ENCODE measurements at places on chromosomes 1 and 21.

DNA sequence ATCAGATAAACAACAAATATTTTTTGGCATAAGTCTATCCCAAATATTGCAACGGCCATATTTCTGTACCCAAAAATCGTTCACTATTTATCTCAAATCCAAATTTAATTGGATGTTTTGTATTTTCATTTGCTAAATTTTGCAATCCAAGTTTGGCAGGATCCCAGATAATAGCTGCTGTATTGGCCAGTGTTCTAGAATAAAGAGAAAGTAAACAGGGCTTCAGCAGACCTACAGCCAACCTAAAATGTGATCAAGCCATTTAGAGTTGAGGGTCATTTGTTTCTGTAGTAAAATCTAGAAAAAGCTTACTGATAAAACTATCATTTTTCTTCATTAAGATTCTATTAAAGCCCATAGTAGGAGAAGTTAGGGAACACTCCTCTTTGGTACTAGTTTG, 506.6 kb upstream of the PTBP2 start:
- DNase-seq = no peak

- DNase-seq = no peak
Observed at GRCh38 chr1:83064589-83065242, 934.2 kb downstream of the TTLL7 start.

GRCh38 chr1:7470904-7471638, 300.0 kb upstream of the VAMP3 start:
- DNase-seq = no peak

- DNase-seq = no peak
Observed at GRCh38 chr1:3795453-3796214, 664 bp downstream of the LRRC47 start.

- DNase-seq = no peak
Observed at GRCh38 chr1:27176323-27176722, 21.4 kb upstream of the SLC9A1 start.

- DNase-seq = no peak
Observed at GRCh38 chr1:218658269-218658668, 313.1 kb downstream of the TGFB2 start.

GRCh38 chr1:194184425-194184824, 998.0 kb upstream of the B3GALT2 start:
- DNase-seq = no peak

DNA sequence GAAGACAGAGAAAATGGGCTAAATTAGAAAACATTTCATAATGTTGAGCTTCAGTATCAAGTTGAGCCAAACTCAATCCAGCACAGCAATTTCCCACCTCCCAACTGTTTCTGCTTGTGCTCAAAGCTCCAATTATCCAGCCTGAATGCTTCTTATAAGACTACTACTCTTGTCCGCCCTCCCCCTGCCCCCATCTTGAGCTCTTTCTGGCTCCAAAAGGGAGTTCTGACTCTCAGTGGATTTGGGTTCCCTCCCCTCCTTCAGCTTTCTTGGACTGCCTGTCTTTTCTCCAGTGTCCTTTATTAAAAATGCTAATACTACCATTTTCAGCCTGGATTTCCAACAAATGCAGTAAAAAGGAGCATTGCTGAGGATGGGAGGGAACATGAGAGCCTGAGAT, 174.8 kb downstream of the ASTN1 start:
- DNase-seq = no peak

DNA sequence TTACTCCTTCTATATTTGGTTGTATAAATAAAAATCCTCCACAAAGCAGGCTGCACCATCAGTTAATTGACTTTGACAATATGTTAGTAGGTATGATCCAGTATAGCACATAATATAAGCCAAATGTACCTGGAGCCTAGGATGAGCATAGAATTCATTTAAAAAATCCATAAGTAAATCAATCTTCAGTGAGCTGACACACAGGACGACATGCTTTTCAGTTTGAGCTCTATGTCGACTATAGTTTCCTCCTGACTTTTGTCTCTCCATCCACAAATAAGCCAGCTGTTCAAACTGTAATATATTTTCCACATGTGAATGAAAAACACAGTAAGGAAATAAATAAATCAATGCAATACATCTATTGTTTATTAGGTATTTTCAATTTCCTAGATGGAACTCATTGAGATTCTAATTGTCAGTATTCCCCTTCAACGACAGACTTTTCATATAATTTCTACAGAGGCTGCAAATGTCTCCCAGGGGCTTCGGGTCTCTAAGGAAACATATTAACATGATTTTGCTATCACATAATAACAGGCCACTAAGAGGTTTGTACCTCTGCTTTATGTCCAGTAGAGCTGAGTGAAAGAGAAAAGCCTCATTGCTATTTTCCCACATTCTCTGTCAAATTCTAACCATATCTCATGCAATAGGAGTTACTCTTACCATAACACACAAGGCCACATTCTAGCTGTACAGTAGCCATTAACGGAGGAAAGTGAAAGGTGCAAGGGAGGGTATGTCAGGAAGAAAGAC, 180.1 kb downstream of the KCNT2 start:
- no peak for DNase-seq

DNA sequence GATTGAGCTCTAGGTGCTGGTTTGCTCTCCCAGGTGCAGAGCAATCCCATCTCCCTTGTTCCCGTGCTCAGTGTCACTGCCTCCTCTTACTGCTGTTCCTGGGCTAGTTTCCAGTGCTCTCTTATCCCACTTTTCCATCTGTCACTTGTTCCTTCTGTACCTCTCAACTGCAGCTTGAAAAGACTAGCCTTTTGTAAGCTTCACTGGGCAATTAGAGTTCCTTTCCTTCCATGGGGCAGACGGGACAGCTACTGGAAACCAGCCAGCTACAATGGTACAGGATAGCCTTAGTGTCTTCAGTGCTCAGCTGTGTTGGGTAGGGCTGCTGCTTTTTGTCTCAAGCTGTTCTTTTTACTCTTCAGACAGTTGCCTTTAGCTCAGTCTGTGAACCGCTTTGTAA, 31.6 kb downstream of the AGT start:
- peak; percentile 56 for DNase-seq

- no peak for DNase-seq
Observed at GRCh38 chr1:174358344-174358743, 89.4 kb upstream of the GPR52 start.

- DNase-seq = no peak
Observed at GRCh38 chr1:219442611-219443061, 170.3 kb downstream of the ZC3H11B start.

GRCh38 chr1:111758373-111758772, 2.7 kb downstream of the DDX20 start:
- no peak for DNase-seq

DNA sequence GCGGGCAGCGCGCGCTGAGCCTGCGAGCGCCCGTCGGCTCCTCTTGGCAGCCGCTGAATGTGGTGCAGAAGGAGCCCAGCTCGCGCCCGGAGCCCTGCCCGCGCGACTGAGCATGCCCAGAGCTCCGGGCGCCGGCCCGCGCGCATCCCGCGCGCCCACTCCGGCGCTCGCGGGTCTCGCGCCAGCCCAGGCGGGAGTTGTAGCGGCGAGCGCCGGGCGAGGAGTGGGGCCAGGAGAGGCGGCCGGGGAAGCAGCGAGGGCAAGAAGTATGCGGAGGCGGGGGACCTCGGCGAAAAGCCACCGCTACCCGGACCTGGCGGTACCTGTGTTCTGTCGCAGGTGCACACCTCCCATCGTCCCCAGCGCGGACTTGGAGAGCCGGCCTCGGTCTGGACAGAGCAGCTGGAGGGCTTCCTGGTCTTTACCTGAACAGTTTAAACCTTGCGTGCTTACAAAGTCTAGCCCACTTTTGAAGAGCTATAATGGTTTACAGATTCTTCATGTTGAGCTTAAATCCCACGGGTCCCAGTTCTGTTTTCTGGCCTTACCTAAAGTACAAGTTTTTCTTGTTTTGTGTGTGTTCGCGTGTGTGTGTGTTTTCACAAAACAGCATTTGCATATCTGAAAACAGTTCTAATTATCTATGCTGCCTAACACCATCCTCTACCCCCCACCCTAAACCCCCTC, at the start of gene DDAH1:
Gene DDAH1, minus strand, starts transcription at position 61 of the 687 bp plus-strand sequence. CDS start 114 bp downstream, outside the sequence.
- DNase-seq = peak; percentile 44

DNA sequence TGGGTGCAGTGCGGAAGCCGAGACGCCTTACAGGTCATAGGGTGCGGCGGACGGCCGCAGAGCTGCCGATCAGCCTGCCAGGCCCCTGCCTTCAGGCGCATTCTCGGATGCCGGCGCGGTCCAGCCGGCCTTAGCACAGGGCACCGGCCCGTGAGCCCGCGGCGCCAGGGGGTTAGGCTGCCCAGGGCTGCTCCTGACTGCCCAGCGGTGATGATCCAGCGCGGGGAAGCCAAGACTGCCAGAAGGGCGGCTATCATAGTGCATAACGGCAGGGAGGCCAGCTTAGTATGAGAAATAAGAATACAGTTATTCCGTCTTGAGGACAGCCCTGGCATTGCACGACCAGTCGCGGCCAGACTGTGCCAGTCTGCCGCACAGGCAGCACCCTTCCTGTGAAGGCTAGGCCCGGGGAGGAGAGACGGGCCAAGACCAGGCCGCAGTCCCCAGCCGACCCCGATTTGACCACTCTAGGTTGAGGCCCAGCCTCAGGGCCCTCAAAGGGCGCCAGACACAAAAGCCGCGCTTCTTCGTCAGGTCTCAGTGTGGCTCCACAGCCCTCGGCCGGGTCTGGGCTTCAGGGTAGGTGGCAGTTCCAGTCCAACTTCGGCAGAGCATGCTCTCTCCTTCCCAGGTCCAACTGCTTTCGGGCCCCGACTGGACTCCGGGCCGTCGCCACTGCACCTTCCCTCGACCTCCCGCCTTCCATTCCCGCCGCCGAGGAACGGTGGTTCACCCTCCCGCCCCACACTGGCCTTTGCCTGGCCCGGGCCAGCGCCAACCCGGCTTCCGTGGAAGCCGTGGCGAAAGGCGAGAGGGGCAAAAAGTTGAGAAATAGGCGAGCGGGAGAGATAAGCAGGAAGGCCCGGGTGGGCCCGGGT, 829 bp downstream of the ALX3 start:
- no peak for DNase-seq

DNA sequence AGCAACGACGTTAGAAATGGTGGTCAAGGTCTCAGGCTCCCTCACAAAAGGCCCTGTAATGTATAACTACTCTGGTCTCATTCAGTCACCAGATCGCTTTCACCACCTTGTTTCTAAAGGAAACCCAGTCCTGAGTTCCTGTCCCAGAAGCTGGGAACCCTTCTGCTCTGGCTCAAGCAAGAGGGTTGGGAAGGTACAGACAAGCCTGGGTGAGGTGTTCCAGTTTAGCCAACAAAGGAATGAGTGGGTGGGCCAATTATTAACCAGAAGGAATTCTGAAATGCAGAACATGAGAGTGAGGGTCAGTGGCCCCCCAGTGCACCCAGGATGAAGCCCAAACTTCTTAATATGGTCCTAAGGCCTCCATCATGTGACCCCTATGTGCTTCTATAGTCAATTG, 17.5 kb downstream of the TRABD2B start:
- DNase-seq = no peak

DNA sequence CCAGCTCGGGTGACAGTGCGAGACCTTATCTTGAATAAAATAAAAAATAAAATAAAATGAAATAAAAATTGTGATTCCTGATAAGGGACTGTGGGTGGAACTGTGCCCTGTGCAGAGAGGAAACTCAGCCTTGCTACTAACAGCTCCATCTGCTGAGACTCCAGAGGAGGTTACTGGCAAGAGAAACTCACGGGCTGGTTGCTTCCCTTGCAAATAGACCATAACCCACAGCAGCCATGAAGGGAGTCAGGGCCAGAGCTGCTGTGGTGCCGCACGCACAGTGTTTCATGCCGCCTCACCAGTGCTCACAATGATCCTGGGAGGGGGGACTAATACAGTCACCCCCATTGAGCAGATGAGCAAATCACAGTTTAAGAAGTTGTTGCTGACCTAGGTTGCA, 13.7 kb downstream of the ZBTB17 start:
- no peak for DNase-seq

DNA sequence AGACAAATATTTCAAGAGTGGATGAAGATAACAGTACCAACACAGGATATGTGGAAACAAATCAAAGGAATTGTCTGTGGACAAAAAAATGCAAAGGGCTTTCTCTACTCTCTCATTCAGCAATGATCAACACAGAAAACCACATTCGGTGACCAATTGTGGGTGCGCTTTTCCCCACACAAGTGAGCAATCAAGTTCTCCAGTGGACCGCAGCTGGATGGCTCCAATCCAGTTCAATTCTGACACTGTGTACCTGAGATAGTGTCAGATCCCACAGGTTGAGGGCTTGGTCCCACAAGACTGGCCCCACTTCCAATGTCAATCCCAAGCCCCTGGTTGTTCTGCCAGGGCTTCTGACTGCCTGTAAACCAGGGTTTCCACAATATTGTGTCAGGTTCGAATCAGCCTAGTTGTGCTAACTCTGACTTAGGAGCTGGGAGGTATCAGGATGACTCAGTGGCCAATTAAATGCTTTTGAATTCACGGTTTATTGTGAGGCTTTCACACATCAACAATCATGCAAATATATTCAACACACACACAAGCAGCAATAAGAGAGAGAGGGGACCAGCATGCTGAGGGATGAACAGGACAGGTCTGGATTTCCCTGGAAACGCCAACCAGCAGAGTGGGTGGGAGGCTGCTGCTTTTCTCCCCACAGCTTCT, 87.0 kb upstream of the BTG3 start:
- no peak for DNase-seq

DNA sequence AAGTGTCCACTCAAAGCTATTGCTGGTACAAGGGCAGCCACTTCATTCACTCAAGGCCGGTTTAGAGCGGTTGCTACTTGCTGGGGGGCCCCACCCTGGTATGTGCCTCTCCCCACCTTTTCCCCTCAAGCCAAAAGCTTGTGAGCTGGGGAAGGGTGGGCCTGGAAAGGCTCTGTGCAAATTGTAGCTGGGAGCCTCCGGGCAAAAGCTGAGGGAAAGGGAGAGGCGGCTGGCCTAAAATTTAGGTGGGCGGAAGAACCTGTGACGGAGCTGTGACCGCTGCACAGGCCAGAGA, 306 bp upstream of the SH3D21 start:
- DNase-seq = no peak

GRCh38 chr21:39340687-39341086, 8.2 kb downstream of the HMGN1 start:
- no peak for DNase-seq

DNA sequence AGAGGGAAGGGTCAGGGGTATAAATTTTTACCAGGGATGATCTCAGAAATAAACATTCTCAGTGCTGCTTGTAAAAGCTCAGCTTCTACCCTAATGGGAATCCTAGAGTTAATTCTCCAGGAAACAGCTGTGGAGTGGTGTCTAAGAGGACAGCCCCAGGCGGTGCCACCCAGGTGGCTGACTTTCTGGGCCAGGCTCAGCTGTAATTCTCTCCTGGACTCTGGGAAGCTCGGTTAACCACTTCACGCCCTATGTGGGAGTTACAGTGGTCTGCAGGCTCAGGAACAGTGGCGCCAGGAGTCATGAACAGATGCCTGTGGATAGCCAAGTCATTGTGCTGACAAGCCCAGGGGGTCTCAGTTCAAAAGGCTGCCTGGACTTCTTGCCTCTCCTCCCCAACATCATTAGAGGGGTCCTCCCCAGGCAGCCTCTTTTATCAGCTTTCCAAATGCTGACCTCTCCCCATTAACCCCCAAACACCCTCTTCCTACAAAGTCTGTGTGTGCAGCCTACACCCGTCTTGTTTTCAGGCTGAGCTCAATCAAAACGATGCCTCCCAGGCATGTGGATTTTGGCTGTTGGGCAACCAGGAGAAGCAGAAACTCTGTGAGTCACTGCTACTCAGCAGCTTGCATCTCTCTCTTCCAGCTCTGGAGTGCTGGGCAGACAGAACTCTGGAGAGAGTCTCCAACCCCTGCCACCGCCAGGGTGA, 1.2 kb downstream of the HHIPL2 start:
- no peak for DNase-seq

- DNase-seq = no peak
Observed at GRCh38 chr1:220380885-220381284, 108.6 kb upstream of the RAB3GAP2 start.

GRCh38 chr21:28337315-28337714, 655.4 kb downstream of the LTN1 start:
- no peak for DNase-seq

- DNase-seq = no peak
Observed at GRCh38 chr1:2104621-2105427, 54.6 kb downstream of the PRKCZ start.
